Smooth muscle cell of the coronary artery (primary cell): ENCODE measurements at places on chromosomes 7 and 10. TPM values are rescaled to one million over a fixed set of nuclear protein-coding genes. Genes with fewer than 3 reads are reported as not detected.

The CRHR2 gene
- not detected in 2 replicates for total RNA-seq

The TMEM176A gene
- total RNA-seq: under 0.01 TPM in 1 of 2 replicates, not detected in the other

The FLNC gene
- total RNA-seq: 118 and 153 TPM in 2 replicates

The TUBB8 gene
- total RNA-seq: not detected in 2 replicates

The GDI2 gene
- 423 and 430 TPM in 2 replicates for total RNA-seq

The COL1A2 gene
- total RNA-seq: 3,805 and 4,961 TPM in 2 replicates

The HOXA5 gene
- total RNA-seq: not detected in 2 replicates

The GIMAP8 gene
- under 0.01 and 0.12 TPM in 2 replicates for total RNA-seq

The SPDYE8 gene
- not detected in 2 replicates for total RNA-seq

The CYP2C9 gene
- not detected in 2 replicates for total RNA-seq

The GATA3 gene
- total RNA-seq: 0.08 TPM in 1 of 2 replicates, not detected in the other

The CLCN1 gene
- total RNA-seq: not detected in 2 replicates

The TMEM26 gene
- 0.35 and 0.60 TPM in 2 replicates for total RNA-seq

The BHLHA15 gene
- 0.38 TPM in 1 of 2 replicates, not detected in the other for total RNA-seq

The TMEM213 gene
- total RNA-seq: not detected in 2 replicates

The AZGP1 gene
- total RNA-seq: 0.30 TPM in 1 of 2 replicates, not detected in the other

The PILRB gene
- 3.4 and 8.5 TPM in 2 replicates for total RNA-seq

The SLC25A40 gene
- 1.8 and 2.9 TPM in 2 replicates for total RNA-seq

The MMD2 gene
- not detected in 2 replicates for total RNA-seq

The TFAM gene
- total RNA-seq: 11.7 and 21.0 TPM in 2 replicates

The TMEM225B gene
- 0.53 and 1.2 TPM in 2 replicates for total RNA-seq

The IFIT1 gene
- 3.6 and 27.1 TPM in 2 replicates for total RNA-seq

The ACTL6B gene
- not detected in 2 replicates for total RNA-seq

The SEMA3A gene
- 6.0 and 91.7 TPM in 2 replicates for total RNA-seq

The COBL gene
- under 0.01 TPM in 1 of 2 replicates, not detected in the other for total RNA-seq

The UCMA gene
- not detected in 2 replicates for total RNA-seq

The WEE2 gene
- total RNA-seq: not detected in 2 replicates

The METTL27 gene
- total RNA-seq: 1.1 and 5.7 TPM in 2 replicates

The CTAGE6 gene
- total RNA-seq: 0.12 and 0.23 TPM in 2 replicates

The ACBD7 gene
- 0.12 and 1.1 TPM in 2 replicates for total RNA-seq

The OPALIN gene
- not detected in 2 replicates for total RNA-seq

The ZCWPW1 gene
- total RNA-seq: 0.94 and 1.2 TPM in 2 replicates

The ADRB1 gene
- total RNA-seq: not detected in 2 replicates

The ACSL5 gene
- 0.30 and 3.7 TPM in 2 replicates for total RNA-seq

The ZNF239 gene
- total RNA-seq: 3.7 and 6.9 TPM in 2 replicates

The KAZALD1 gene
- total RNA-seq: 4.0 and 25.4 TPM in 2 replicates

The CDH23 gene
- total RNA-seq: 0.08 and 5.4 TPM in 2 replicates

The TMEM184A gene
- total RNA-seq: 0.53 TPM in 1 of 2 replicates, not detected in the other

The EVX1 gene
- total RNA-seq: not detected in 2 replicates

The CCDC3 gene
- 0.15 and 0.47 TPM in 2 replicates for total RNA-seq

The MACROH2A2 gene
- total RNA-seq: 4.2 and 11.3 TPM in 2 replicates

The GRM3 gene
- total RNA-seq: not detected in 2 replicates

The LRRD1 gene
- under 0.01 TPM in 1 of 2 replicates, not detected in the other for total RNA-seq

The ASB4 gene
- total RNA-seq: not detected in 2 replicates

The KCND2 gene
- 0.90 and 21.8 TPM in 2 replicates for total RNA-seq

The UCN3 gene
- total RNA-seq: not detected in 2 replicates

The HOXA3 gene
- not detected in 2 replicates for total RNA-seq

The CALML5 gene
- total RNA-seq: not detected in 2 replicates

The C7orf57 gene
- not detected in 2 replicates for total RNA-seq

The DPP6 gene
- total RNA-seq: not detected in 2 replicates
